ENCODE measurements at places on chromosomes 16 and 17.

GRCh38 chr16:84813141-84813934 lies 6.4 kb upstream of the CRISPLD2 start:
- no peak for DNase-seq

- DNase-seq, result no peak
Observed at GRCh38 chr16:26070302-26071100, 378.7 kb downstream of the HS3ST4 start.

GRCh38 chr16:85064186-85064585 lies 36.6 kb downstream of the KIAA0513 start:
- no peak for DNase-seq

GRCh38 chr17:75553295-75554110 lies 28.0 kb downstream of the LLGL2 start:
- no peak for DNase-seq

DNA sequence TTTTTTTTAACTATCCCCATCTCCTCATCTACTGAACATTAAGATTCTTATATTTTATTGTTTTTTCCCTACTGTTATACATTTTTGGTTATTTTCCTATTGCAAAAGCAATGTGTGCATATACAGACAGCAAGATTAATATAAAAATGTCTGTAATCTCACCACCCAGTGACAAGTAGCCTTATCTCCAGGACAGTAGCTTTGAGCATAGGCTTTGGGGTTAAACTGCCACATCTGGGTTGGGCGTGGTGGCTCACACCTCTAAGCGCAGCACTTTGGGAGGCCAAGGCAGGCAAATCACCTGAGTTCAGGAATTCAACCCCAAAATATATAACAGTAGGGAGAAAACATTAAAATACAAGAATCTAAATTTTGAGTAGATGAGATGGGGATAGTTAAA lies 27.4 kb upstream of the SSTR2 start:
- DNase-seq, result no peak

- no peak for DNase-seq
Observed at GRCh38 chr17:71978435-71978834, 142.4 kb upstream of the SOX9 start.

DNA sequence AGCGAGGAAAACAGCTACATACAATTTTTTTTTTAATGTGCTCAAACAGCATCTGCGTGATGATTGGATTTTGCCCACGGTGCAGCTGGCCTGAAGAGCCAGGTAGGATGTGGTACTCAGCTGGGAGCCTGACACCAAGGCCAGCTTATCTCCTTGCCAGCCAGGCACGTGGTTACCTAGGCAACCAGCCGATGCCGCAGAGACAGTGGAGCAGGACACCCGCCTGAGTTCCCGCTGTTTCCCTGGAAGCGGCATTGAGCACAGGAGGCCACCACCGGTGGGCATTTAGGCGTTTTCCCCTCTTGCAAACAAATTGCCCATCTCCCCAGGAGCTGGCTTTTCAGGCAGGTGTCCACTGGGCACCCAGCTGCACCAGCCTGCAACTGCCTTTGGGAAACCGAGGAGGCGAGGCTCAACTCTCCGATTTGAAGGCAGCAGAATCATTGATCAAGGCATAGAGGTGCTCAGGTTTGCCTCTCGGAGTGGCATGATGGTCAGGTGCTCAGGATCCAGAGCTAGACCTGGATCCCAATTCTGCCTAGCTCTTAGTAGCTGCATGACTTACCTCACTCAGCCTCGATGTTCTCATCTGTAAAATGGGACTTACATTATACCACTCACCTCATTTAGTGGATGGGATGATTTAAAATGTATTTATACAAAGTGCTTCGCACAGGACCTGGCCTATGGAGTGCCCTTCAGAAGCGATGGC lies 137.5 kb upstream of the PLCG2 start:
- no peak for DNase-seq

DNA sequence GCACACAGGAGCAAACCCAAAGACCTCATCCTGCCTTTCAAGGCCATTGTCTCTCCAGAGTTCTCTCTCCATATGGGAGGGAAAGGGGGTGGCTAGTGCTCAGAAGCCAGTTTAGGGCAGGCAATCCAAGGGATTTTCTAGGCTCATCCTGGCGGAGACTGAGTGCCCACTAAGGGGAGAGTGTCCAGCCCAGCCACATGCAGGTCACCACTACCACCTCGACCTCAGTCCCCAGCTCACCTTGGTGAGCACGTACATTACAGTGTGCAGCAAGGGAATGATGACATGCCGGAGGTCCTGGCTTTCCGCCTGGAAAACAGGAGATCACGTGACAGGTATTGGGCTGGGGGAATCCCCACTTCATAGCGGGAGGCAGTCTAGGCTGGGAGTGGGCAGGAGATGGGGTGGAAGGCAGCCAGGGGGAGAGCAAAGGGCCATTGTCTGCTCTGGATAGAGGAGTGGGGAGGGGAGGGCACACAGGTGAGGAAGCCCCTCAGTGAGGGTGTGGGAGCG lies 29.9 kb downstream of the PIK3R6 start:
- DNase-seq, result no peak

Data from HS-27A (cell line).